Lung (tissue), 17 donors: ENCODE measurements at places on chromosomes 3 and 15. TPM values are rescaled to one million over a fixed set of nuclear protein-coding genes. Genes with fewer than 3 reads are reported as not detected.

The GATM gene
- 12.2 TPM for total RNA-seq

DNA sequence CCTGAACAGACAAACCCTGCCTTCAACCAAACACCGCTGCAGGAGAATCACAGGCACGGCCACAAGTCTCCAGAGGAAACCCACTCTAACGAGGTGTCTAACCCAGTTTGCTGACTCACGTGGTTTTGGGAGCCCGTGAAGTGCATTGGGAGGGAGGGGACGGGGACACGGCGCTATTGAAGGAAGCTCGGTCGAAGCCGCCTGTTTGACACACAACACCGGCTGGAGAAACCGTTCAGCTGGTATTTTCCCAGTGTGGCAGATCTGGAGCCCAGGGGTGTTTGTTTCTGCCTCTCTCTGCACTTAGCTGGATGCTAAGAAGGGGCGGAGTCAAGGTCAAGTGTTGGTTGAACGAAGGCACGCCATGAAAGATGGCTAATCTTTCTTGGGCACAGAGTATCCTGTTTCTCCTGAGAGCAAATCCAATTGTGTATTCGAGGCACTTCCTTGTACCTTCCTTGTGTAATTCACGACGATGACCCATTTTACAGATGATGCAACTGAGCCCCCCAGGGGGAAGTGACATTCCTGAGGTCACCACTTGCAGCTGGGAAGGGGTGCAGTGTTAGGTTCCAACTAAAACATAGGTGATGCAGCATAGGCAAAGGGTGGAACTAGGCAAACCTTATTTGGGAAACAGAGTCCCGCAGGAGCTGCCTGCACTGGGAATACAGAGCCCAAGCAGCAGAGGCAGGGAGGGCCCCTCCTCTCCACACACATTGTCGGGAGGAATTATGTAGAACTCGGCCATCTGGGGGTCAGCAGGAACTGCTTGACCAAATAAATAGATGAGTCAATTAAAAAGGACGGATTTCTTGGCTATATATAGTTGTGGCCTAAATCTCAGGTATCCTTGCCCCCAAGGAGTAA lies 22.5 kb downstream of the SLC6A6 start:
- peak; percentile 68 for DNase-seq
- no peak overlapping the region for H3K27ac ChIP-seq
- peaks cover 11% of the 10 kb centered on the region for H3K4me1 ChIP-seq

DNA sequence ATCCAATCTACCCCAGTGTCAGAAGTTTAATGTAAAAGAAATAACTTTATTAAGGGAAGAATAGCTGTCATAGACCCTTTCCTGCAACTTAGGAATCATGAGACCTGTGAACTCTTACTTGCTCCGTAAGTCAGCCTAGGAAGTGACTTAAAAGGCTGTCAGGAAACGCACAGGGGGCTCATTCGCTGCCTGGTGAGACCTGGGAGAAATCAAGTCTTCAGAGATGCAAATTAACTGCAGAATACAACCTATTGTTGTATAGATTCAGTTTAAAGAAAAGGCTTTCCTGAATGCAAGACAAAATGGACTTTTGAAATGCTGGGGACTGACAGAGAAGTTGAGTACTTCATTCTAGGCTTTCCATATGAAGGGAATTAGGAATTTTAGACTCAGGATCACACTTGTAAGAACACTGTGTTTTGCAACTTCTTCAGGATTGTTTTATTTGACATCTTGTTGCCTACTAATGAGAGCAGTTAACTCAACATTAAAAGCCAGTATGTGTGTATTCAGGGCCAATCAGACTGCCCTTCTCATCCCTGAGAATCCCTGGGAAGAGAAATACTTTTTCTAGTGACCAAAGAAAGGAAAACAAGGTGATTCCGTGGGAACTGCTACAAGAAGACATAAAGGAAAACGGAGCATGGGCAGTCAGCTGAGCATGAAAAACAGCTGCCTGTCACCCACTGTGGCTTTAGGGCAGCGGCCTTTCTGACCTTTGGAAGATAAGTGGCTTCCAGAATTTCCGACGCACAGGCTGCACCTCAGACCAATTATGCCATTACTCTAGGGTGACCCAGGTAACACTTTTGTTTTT lies 18.5 kb upstream of the DPPA4 start:
- DNase-seq: no peak
- H3K27me3 ChIP-seq: no peaks in the 10 kb centered on the region
- no peak overlapping the region for H3K27ac ChIP-seq
- H3K4me3 ChIP-seq: no peak overlapping the region
- no peaks in the 10 kb centered on the region for H3K4me1 ChIP-seq

DNA sequence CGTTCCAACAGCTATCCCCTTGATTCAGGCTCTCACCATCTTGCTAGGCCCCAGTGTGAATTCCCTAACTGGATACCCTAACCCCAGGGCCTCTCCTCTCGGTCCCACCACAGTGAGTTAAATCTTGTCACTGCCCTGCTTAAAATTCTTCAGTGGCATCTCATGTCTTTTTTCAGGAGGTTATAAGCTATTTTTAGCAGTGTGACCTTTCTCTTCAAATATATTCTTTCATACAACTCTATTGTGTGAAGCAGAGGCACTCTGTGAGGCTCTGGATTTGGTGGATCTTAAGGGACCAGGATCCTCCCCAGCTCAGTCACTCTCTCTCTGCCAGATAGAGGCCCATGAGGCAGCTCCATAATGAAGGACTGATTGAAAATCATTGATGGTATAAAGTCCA lies 760.4 kb downstream of the NTRK3 start:
- H3K36me3 ChIP-seq: no peaks in the 10 kb centered on the region
- H3K27me3 ChIP-seq: no peaks in the 10 kb centered on the region
- H3K4me1 ChIP-seq: peaks cover 22% of the 10 kb centered on the region
- no peak for DNase-seq
- H3K27ac ChIP-seq: no peak overlapping the region

DNA sequence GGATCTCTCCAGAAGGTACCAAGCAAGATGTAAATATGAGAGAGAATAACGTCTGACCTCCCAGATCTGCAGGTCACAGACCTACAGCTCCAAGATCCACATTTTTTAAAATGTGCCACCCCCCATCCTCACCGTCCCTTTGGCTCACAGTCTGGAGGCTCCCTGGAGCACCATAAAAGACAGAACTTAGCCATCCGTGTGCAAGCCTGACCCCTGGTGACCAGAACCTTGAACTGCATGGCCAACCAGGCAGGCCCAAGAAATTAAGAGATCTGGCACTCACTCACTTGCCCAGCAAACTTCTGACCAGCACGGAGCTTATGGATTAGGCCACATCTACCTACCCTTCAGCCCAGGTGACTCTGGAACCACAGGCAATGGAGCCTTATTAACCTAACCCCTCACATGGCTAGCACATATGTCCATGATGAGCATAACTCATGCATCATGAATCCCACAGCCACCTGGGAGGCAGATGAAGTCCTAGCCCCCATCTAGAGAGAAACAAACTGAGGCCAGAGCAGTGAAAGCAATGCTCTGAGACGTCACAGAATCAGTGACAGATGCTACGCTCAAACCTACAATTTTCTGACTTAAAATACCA lies 275.3 kb downstream of the UACA start:
- DNase-seq: peak; percentile 81
- H3K4me1 ChIP-seq: no peaks in the 10 kb centered on the region
- no peaks in the 10 kb centered on the region for H3K36me3 ChIP-seq
- H3K27me3 ChIP-seq: no peaks in the 10 kb centered on the region
